CD4-positive, alpha-beta memory T cell (primary cell): ENCODE measurements at places on chromosomes 11 and 22. TPM values are rescaled to one million over a fixed set of nuclear protein-coding genes. Genes with fewer than 3 reads are reported as not detected.

DNA sequence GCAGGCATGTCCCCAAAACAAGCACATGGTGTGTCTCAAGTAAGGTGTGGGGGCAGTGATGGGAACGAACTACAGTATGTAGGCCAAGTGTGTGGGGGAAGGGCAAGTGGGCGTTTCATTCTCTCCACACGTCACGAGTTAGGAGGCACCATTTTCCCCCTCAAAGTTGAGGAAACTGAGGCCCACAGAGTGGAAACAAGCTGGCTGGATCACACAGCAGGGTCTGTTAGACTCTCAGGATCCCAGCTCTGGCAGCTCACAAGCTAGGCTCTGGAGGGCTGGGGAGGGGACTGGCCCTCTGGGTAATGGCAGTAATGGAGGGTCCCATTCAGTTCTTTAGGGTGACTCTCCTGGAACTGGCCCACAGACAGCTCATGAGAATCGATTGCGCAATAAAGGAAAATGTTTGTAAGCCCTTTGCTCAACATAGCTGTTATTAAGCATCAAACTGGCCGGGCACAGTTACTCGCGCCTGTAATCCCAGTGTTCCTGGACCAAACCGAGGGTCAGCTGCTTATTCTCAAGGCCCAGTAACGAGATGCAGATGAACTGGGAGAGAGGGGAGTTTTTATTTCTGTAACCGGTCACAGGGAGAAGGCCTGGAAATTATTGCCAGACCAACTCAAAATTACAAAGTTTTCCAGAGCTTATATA is 24.1 kb upstream of the TUB start:
- DNase-seq: no peak

DNA sequence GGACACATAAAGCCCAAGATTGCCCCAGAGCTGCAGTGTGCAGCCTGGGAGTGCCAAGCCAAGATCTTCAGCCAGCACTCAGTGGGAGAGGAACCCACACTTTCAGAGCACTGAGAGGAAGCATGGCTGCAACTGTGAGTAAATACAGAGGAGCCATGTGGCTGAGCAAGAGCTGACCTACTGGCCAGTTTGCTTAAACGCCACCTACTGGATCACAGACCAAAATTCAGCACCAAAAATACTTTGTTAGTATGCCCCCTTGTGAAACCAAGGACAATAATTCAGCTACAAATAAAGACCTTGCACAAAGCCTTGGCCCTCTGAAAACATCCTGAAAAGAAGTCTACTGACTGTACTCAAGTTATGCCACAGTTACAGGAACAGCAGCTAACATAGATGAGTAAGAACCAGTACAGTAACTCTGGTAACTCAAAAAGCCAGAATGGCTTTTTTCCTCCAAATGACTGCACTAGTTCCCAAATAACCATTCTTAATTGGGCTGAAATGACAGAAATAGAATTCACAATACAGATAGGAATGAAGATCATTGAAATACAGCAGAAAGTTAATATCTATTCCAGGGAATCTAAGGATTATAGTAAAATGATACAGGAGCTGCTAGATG is 10.1 kb upstream of the OR4A15 start:
- no peak for DNase-seq

DNA sequence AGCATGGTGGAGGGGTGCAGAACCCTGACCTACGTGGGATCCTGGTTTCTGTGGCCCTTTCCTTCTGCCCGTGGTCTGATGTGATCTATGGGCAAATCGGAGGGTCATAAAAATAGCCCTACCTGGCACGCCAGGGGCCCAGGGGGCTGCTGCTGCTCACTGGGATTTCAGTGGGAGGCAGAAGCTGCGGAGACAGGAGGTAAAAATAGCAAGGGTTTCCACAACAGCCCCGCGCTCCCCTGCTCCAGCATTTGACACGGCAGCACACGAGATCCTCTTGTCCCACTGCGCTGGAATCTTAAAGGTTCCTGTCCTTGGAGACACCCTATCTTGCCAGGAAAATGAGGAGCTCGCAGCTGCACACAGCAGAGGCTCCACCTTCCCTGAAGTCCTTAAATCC is 321.2 kb downstream of the CTTN start:
- DNase-seq: no peak

GRCh38 chr11:65380460-65381119 is 1.9 kb downstream of the SLC25A45 start:
- no peak for DNase-seq

FKBP2 gene
- total RNA-seq: 41.4 TPM
